ENCODE measurements at places on chromosomes 1 and 21. TPM values are rescaled to one million over a fixed set of nuclear protein-coding genes. Genes with fewer than 3 reads are reported as not detected.

The CSMD2 gene
- 0.36 TPM for total RNA-seq

The S100A16 gene
- total RNA-seq, result 160 TPM

The KRTAP10-7 gene
- total RNA-seq, result not detected

The SLC9C2 gene
- not detected for total RNA-seq

The RSPH1 gene
- total RNA-seq, result 0.29 TPM

The AGO4 gene
- total RNA-seq, result 23.2 TPM

The KIAA1614 gene
- 12.7 TPM for total RNA-seq

The DNALI1 gene
- 6.5 TPM for total RNA-seq

The BSND gene
- not detected for total RNA-seq

The PLPPR4 gene
- 1.5 TPM for total RNA-seq

The FMO1 gene
- total RNA-seq, result not detected

The CA6 gene
- total RNA-seq, result not detected

The FCRL1 gene
- total RNA-seq, result not detected

The ZNF683 gene
- not detected for total RNA-seq

The LORICRIN gene
- total RNA-seq, result not detected

The DPT gene
- 2.4 TPM for total RNA-seq

The TMEM53 gene
- 7.7 TPM for total RNA-seq

The PCP4 gene
- total RNA-seq, result not detected

The ACTA1 gene
- not detected for total RNA-seq

The SELP gene
- not detected for total RNA-seq

The RHD gene
- not detected for total RNA-seq

The OR2T8 gene
- total RNA-seq, result not detected

The NIBAN1 gene
- 53.6 TPM for total RNA-seq

The SPRR2G gene
- total RNA-seq, result not detected

The RGS8 gene
- total RNA-seq, result not detected

The ATP5PO gene
- 115 TPM for total RNA-seq

The CCDC30 gene
- total RNA-seq, result 4.7 TPM

The HES2 gene
- not detected for total RNA-seq

The GRHL3 gene
- total RNA-seq, result not detected

The F5 gene
- total RNA-seq, result not detected

The LDLRAD2 gene
- total RNA-seq, result not detected

The LPAR3 gene
- 0.29 TPM for total RNA-seq

The PCBP3 gene
- total RNA-seq, result 1.1 TPM

The KRTAP19-3 gene
- total RNA-seq, result not detected

The NECAP2 gene
- total RNA-seq, result 76.0 TPM

The CENPF gene
- total RNA-seq, result 8.3 TPM

The SLC45A3 gene
- 1.1 TPM for total RNA-seq

The NPHS2 gene
- total RNA-seq, result not detected

The CELA3B gene
- not detected for total RNA-seq

The ZBTB8A gene
- total RNA-seq, result 10.6 TPM

The HCRTR1 gene
- total RNA-seq, result not detected

The C1orf21 gene
- 17.0 TPM for total RNA-seq

The MTMR11 gene
- total RNA-seq, result 13.3 TPM

The CGN gene
- total RNA-seq, result not detected

The NOS1AP gene
- total RNA-seq, result not detected

Data from osteoblast (primary cell).